ENCODE measurements at places on chromosomes 5 and 9.

- no peak for DNase-seq
These were observed 524.3 kb upstream of the GRAMD2B start for GRCh38 chr5:125898851-125899405.

GRCh38 chr9:5764130-5764868 lies 68.6 kb downstream of the ERMP1 start:
- DNase-seq: no peak

DNA sequence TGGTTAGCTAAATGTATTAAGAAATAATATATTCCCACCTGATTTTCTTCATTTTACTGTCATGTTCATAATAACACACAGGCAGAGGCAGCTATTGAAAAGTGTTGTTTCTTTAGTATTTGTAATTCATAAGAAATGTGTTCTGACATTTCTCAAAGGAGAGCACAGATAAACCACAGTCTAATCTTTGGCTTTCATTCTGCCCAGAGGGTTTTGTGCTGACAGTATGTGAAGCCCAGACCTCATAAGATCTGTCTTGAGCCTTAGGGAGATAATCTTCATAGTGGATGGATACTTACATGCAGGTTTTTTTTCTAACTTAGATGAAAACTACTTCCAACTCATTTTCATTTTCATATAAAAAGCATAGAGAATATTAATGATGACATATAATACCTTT lies 206.1 kb downstream of the CHSY3 start:
- no peak for DNase-seq

GRCh38 chr5:44536650-44537260 lies 147.5 kb upstream of the FGF10 start:
- no peak for DNase-seq

DNA sequence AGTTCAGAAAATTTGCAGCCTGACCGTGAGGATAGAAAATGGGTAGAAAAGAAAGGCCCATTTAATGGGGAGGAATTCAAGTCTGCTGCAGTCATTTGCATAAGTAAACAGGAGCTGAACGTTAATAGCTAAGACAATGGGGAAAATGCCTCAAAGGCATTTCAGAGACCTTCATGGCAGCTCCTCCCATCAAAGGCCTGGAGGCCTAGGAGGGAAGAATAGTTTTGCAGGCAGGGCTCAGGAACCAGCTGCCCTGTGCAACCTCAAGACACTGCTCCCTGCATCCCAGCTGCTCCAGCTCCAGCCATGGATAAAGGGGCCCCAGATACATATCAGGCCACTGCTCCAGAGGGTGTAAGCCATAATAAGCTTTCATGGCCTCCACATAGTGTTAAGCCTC lies 32.2 kb upstream of the CDH18 start:
- DNase-seq: no peak

GRCh38 chr9:76302947-76303550 lies 91.2 kb downstream of the RFK start:
- no peak for DNase-seq

DNA sequence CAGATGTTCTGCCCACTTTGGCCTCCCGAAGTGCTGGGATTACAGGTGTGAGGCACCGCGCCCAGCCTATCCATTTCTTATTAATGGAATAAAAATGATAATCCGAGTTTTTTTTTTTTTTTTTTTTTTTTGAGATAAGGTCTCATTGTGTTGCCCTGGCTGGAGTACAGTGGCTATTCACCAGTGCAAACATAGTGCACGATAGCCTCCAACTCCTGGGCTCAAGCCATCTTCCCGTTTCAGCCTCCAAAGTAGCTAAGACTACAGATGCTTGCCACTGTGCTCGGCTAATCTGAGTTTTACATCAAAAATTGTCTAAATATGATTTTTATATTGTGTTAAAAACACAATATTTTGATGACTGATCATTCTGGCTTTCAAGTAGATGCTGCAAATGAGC lies 6.6 kb downstream of the GPR107 start:
- DNase-seq: no peak

GRCh38 chr5:159005062-159005461 lies 94.7 kb downstream of the EBF1 start:
- no peak for DNase-seq

DNA sequence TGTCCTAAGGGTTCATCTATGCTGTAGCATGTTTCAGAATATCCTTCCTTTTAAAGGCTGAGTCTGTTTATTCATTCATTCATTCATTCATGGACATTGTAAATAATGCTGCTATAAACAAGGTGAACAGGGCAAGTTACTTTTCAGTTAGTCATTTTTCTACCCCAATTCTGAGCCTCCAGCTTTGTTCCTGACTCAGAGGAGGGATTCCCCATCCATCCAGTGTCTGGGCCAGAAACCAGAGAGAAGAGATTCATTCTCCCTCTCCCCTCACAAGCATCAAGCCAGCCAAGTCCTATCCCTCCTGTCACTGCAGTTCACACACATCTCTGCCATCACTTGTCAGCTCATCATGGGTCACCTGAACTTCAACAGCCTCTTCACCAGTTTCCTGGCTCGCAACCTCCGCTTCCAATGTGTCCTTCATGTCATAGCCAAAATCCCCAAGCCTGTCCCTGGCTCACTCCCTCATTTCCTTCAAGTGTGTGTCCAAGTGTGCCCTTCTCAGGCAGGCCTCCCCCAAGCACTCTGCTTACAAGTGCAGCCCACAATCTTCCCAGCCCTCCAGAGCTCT lies 203.0 kb downstream of the TTLL11 start:
- DNase-seq: no peak

DNA sequence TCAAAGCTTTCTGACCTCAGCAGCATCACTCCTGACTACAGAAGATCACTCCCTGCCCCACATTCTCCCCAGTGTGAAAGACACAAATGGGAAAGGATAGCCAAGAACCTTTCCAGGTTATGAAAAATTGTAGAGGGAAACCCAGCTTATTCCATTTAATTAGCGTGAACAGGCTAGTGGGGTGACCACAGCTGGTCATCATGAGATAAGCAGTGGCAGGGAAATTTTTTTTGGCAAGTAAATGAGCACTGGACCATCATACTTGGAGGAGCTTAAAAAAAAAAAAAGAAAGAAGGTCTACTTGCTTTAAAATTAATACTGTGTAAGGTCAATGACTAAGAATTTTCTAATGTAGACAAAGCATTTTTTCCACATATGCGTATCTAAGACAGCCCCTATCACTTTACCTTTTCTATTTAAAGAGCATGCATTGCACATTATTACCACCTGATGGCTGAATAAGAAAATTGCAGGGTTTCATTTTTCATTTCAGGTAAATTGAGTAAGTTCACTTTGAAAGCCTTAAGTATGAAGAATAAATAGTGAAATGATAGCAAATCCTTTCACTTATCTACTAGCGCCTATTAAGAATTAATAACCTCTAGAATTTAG lies 123.6 kb downstream of the ELAVL2 start:
- no peak for DNase-seq

DNA sequence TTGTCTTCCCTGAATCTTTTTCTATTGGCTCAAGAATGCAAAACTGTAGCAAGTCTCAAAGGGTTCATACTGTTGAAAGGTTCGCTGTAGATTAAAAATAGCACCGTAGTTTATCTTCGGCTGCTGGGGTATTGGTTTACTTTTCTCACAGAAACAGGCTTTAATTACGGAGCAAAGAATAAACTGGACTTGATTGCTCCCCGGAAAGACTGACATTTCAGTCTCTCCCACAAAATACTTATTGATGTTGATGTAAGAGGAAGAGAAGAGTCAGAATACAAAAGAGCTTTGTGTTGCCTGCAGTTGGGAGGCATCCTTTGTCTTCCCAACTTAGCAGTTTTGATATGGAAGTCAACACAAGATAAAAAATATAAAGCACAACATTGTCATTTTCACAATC lies 183.9 kb upstream of the DMAC1 start:
- DNase-seq: no peak

All from T-helper 2 cell (primary cell).